ENCODE measurements at places on chromosomes 13 and 19.

DNA sequence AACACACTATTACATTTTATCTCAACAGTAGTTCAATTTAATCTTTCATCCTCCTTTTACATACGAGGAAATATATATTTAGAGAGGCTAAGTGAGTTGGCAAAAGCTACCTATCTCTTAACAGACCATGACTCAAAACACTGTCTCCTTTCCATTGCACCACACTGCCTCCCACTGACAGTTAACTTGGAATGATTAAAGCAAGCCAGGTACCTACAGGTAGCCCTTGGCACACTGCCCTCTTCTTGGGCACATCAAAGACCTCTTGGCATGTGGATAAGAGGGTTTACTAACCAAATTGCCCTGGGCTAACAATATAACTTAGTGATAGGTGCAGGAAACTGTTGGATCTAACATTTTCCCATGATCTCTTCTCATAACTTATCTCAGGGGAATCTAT is 1.8 kb downstream of the ABHD13 start:
- H3K27me3 ChIP-seq = no peaks in the 10 kb centered on the region
- H3K4me1 ChIP-seq = peaks cover 13% of the 10 kb centered on the region
- DNase-seq = no peak
- no peaks in the 10 kb centered on the region for H3K36me3 ChIP-seq

- DNase-seq = no peak
- peaks cover 14% of the 10 kb centered on the region for H3K4me1 ChIP-seq
- H3K36me3 ChIP-seq = no peaks in the 10 kb centered on the region
- no peaks in the 10 kb centered on the region for H3K27me3 ChIP-seq
- H3K4me3 ChIP-seq = no peak overlapping the region
Observed at GRCh38 chr19:4987256-4987655, 18.3 kb downstream of the KDM4B start.

DNA sequence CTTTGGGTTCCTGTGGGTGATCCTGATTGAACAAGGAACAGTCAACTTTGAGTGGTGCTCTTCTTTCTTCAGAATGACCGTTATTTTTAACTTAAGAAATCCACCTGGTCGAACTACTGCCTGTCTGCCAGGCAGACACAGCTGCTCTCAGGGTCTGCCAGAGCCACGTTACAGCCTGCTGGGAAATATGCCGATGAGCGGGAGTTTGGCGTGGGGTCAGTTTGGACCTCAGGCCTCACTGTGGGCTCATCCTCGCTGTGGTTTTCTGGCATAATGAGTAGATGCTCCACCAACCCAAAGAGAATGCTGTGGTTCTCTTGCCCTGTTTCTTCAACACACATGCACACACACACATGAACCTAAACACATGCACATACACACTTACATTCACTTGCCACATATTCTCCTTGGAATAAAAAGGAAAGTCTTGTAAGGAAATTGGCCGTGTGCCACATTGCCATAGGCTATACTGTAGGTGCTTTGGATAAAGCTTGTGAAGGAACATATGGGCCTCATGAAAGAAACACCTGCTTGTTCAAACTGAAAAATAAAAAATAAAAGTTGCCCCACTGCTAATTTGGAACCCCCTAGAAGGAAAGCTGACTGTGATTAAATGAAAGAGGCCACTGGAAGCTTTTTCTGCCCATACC is 598.7 kb upstream of the KLF12 start:
- no peak overlapping the region for H3K27ac ChIP-seq
- no peaks in the 10 kb centered on the region for H3K4me1 ChIP-seq
- H3K36me3 ChIP-seq = no peaks in the 10 kb centered on the region

DNA sequence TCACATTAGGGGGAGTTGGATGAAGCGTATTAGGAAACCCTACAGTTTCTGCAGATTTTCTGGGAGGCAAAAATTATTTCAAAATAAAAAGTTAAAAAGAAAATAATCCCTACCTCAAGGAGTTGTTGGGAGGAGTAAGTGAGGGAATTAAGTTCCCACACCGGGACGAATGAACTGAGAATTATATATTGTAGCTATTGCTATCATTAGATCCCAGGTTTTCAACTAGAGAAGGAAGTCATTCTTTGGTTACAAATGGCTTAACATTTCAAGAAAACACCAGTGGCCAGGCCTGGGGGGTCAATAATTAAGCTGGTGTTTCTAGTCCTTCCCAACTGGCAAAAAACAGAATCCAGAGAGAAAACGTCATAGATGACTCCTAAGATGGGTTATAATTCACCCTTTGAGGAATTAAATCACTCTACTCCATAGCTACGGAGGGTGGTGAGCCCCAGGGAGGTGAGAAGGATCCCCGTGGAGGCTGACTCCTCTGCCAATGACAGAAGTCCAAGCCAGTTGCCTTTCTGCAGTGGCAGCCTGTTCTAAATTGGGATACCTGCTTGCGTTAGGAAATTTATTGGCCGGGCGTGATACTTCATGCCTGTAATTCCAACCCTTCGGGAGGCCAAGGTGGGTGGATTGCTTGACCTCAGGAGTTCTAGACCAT is 1.2 kb upstream of the MYDGF start:
- H3K4me3 ChIP-seq = no peak overlapping the region
- H3K27me3 ChIP-seq = no peaks in the 10 kb centered on the region
- H3K4me1 ChIP-seq = no peaks in the 10 kb centered on the region
- peaks cover 35% of the 10 kb centered on the region for H3K36me3 ChIP-seq
- peak overlapping the region; percentile 83 for H3K27ac ChIP-seq
- DNase-seq = no peak

DNA sequence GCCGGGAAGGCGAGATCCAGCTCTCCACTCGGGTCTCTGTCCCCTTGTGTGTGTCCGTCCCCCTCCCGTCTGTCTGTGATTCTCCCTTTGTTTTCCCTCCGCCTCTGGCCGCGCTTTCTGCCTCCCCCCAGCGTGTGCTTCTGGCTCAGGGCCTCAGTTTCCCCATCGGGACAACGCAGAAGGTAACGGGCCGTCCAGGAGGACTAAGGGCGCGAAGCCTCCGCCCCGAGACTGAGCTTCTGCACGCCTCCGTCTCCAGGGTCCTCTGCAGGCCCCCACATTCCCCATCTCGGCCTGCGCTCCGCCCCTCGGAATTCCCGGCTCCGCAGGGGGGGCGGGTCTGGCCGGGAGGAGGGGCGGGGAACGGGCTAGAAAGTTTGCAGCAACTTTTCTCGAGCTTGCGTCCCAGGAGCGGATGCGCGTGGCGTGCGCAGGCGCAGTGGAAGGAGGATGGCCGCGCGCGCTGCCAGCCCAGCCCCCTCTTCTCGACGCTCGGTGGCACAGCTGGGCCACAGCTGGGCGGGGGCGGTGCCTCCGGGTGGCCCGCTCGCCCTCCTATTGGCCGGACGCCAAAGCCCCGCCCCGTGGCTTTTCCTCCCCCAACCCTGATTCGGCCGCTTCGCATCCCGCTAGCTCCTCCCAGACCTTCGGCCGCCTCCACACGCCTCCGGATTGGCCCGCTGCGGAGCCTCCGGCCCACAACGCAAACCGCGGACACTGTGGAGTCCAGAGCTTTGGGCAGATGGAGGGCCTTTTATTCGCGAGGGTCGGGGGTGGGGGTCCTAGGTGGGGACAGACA is at the start of gene SIX5:
Gene SIX5, minus strand, starts transcription at position 269 of the 799 bp plus-strand sequence. CDS start 408 bp downstream, outside the sequence.
- H3K4me3 ChIP-seq = peak within 1 kb of the TSS; percentile 88
- H3K36me3 ChIP-seq = peaks cover 14% of the 10 kb centered on the region
- H3K4me1 ChIP-seq = peaks cover 39% of the 10 kb centered on the region
- H3K27me3 ChIP-seq = no peaks in the 10 kb centered on the region
- peak; percentile 79 for DNase-seq

DNA sequence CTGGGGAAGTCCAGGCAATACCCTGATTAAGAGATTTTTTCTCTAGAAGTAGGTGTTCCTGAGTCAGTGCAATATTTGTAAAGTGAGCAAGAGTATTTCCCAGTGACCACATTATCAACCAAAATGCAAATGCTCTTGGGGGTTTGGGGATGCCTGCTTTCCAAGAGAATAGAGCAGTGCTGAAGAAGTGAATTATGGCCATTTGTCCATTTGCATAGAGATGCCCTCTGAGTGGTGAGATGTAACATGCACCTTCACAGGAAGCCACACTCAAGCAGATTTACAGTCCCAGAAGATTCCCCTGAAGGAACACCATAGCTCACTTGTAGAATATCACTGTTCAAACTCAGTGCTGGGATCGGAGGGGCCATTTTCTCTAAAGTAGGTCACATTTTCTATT is 71.8 kb downstream of the TNFSF11 start:
- H3K27me3 ChIP-seq = no peaks in the 10 kb centered on the region
- no peak overlapping the region for H3K4me3 ChIP-seq
- no peak for DNase-seq

All from ascending aorta (tissue), 2 donors.